ENCODE measurements at places on chromosomes 1 and 21. TPM values are rescaled to one million over a fixed set of nuclear protein-coding genes. Genes with fewer than 3 reads are reported as not detected.

NPHP4 gene
- total RNA-seq, result 7.8 TPM

LAX1 gene
- not detected for total RNA-seq

ZBTB8B gene
- under 0.01 TPM for total RNA-seq

CPLANE2 gene
- total RNA-seq, result 11.8 TPM

KRTAP11-1 gene
- not detected for total RNA-seq

FCRL5 gene
- not detected for total RNA-seq

PEAR1 gene
- 23.2 TPM for total RNA-seq

WNT9A gene
- 1.3 TPM for total RNA-seq

LINGO4 gene
- total RNA-seq, result not detected

GPR25 gene
- not detected for total RNA-seq

CELF3 gene
- not detected for total RNA-seq

PBX1 gene
- total RNA-seq, result 6.5 TPM

TMEM82 gene
- total RNA-seq, result not detected

PHF13 gene
- 8.2 TPM for total RNA-seq

OR2T11 gene
- not detected for total RNA-seq

CLEC20A gene
- not detected for total RNA-seq

ADAM30 gene
- total RNA-seq, result not detected

HCN3 gene
- total RNA-seq, result 0.90 TPM

ATP1A2 gene
- total RNA-seq, result not detected

PLPPR5 gene
- total RNA-seq, result not detected

LRRC3 gene
- 1.2 TPM for total RNA-seq

ENAH gene
- 104 TPM for total RNA-seq

ASTN1 gene
- total RNA-seq, result not detected

SORT1 gene
- 21.6 TPM for total RNA-seq

LRRN2 gene
- total RNA-seq, result not detected

JAM2 gene
- total RNA-seq, result 0.09 TPM

MASP2 gene
- 0.09 TPM for total RNA-seq

LDLRAD2 gene
- under 0.01 TPM for total RNA-seq

FAF1 gene
- 30.8 TPM for total RNA-seq

ALX3 gene
- not detected for total RNA-seq

SPRR2B gene
- total RNA-seq, result not detected

CD84 gene
- total RNA-seq, result not detected

AUNIP gene
- 3.9 TPM for total RNA-seq

PRKACB gene
- total RNA-seq, result 19.0 TPM

DSTYK gene
- total RNA-seq, result 10.6 TPM

TSACC gene
- not detected for total RNA-seq

LRRC71 gene
- total RNA-seq, result 0.36 TPM

RHBDL2 gene
- 0.09 TPM for total RNA-seq

LEFTY1 gene
- total RNA-seq, result not detected

ANKRD45 gene
- total RNA-seq, result not detected

CDA gene
- 0.66 TPM for total RNA-seq

ADORA1 gene
- total RNA-seq, result not detected

OR2G6 gene
- total RNA-seq, result not detected

AGO4 gene
- 14.0 TPM for total RNA-seq

SLAMF8 gene
- total RNA-seq, result not detected

Data from endothelial cell of coronary artery (primary cell).